ENCODE measurements at places on chromosomes 7 and 10. TPM values are rescaled to one million over a fixed set of nuclear protein-coding genes. Genes with fewer than 3 reads are reported as not detected.

Gene CREB5
- 23.1 TPM for total RNA-seq

Gene CCL26
- total RNA-seq: not detected

Gene C10orf105
- total RNA-seq: 0.49 TPM

Gene PIP
- total RNA-seq: 2.5 TPM

Gene KAZALD1
- total RNA-seq: 4.2 TPM

Gene DLX6
- not detected for total RNA-seq

Gene MYO3A
- 0.25 TPM for total RNA-seq

Gene UPK3BL2
- 9.8 TPM for total RNA-seq

Gene NXPH1
- 0.25 TPM for total RNA-seq

GRCh38 chr7:15175152-15175551 lies 272.6 kb upstream of the DGKB start:
- no peak overlapping the region for H3K27ac ChIP-seq
- H3K27me3 ChIP-seq: no peaks in the 10 kb centered on the region
- H3K36me3 ChIP-seq: no peaks in the 10 kb centered on the region
- no peak overlapping the region for H3K4me3 ChIP-seq
- DNase-seq: no peak

DNA sequence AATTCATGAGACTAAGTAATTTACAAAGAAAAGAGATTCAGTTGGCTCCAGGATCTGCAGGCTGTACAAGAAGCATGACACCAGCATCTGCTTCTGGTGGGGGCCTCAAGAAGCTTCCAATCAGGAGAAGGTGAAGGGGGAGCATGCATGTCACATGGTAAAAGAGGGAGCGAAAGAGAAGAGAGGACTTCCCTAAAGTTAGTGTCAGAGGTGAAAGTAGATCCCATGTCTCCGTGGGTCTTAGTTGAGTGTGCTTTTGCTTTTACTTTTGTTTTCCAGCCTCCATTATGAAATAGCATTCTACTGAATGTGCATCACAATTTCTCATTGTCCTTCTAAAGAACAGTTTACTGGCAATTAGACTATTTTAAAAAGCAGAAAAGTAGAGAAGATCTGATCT lies 213.6 kb upstream of the FZD1 start:
- no peaks in the 10 kb centered on the region for H3K27me3 ChIP-seq
- H3K4me1 ChIP-seq: no peaks in the 10 kb centered on the region
- no peaks in the 10 kb centered on the region for H3K36me3 ChIP-seq
- H3K27ac ChIP-seq: no peak overlapping the region
- no peak for DNase-seq
- H3K4me3 ChIP-seq: no peak overlapping the region

DNA sequence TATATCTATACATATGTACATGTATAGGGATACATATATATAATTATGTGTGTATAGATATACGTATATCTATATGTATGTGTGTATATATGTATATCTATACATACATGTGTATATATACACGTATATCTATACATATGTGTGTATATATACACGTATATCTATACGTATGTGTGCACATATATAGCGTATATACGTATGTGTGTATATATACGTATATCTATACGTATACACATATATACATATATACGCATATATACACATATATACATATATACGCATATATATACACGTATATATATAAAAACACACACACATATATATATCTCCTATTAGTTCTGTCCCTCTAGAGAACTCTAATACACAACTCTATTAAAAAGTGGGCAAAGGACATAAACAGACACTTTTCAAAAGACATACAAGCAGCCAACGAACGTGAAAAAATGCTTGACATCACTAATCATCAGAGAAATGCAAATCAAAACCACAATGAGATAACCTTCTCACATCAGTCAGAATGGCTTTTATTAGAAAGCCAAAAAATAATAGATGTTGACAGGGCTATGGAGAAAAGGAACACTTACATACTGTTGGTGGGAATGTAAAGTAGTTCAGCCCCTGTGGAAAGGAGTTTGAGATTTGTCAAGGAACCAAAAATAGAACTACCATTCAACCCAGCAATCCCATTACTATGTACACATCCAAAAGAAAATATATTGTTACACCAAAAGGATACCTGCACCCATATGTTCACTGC lies 22.0 kb upstream of the TMEM120A start:
- peaks cover 6% of the 10 kb centered on the region for H3K4me1 ChIP-seq
- DNase-seq: no peak
- H3K4me3 ChIP-seq: no peak overlapping the region
- no peak overlapping the region for H3K27ac ChIP-seq
- H3K27me3 ChIP-seq: no peaks in the 10 kb centered on the region

GRCh38 chr10:77837248-77837924 lies 89.2 kb downstream of the DLG5 start:
- no peaks in the 10 kb centered on the region for H3K36me3 ChIP-seq
- no peak overlapping the region for H3K27ac ChIP-seq
- H3K27me3 ChIP-seq: no peaks in the 10 kb centered on the region
- no peak for DNase-seq

DNA sequence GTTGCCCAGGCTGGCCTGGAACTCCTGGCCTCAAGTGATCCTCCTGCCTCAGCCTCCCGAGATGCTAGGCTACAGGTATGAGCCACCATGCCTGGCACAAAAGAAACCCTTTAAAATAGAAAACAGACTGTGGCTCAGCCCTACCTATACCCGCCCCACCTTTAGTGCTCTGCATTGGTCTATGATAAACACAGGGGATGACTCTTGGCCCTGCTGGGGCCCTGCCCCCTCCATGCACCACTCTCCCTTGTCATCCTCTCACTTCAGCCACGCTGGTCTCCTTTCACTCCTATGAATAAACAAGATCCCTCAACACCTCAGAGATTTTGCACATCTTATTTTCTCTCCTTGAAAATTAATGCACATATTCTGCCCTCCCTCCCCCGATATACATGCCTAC lies 251.4 kb upstream of the KLF14 start:
- no peaks in the 10 kb centered on the region for H3K36me3 ChIP-seq
- H3K4me3 ChIP-seq: no peak overlapping the region
- H3K27ac ChIP-seq: no peak overlapping the region
- peaks cover 93% of the 10 kb centered on the region for H3K4me1 ChIP-seq

GRCh38 chr10:59606551-59606961 lies 103.1 kb downstream of the SLC16A9 start:
- no peaks in the 10 kb centered on the region for H3K4me1 ChIP-seq
- H3K27me3 ChIP-seq: no peaks in the 10 kb centered on the region
- no peak overlapping the region for H3K4me3 ChIP-seq
- no peak overlapping the region for H3K27ac ChIP-seq
- DNase-seq: no peak

- no peak for DNase-seq
- H3K27me3 ChIP-seq: no peaks in the 10 kb centered on the region
- no peak overlapping the region for H3K4me3 ChIP-seq
- no peak overlapping the region for H3K27ac ChIP-seq
These were observed 253.2 kb downstream of the INHBA start for GRCh38 chr7:41449694-41450093.

- H3K27me3 ChIP-seq: no peaks in the 10 kb centered on the region
- DNase-seq: no peak
- H3K4me1 ChIP-seq: no peaks in the 10 kb centered on the region
- no peaks in the 10 kb centered on the region for H3K36me3 ChIP-seq
These were observed 315.5 kb downstream of the MAGI2 start for GRCh38 chr7:79137942-79138341.

DNA sequence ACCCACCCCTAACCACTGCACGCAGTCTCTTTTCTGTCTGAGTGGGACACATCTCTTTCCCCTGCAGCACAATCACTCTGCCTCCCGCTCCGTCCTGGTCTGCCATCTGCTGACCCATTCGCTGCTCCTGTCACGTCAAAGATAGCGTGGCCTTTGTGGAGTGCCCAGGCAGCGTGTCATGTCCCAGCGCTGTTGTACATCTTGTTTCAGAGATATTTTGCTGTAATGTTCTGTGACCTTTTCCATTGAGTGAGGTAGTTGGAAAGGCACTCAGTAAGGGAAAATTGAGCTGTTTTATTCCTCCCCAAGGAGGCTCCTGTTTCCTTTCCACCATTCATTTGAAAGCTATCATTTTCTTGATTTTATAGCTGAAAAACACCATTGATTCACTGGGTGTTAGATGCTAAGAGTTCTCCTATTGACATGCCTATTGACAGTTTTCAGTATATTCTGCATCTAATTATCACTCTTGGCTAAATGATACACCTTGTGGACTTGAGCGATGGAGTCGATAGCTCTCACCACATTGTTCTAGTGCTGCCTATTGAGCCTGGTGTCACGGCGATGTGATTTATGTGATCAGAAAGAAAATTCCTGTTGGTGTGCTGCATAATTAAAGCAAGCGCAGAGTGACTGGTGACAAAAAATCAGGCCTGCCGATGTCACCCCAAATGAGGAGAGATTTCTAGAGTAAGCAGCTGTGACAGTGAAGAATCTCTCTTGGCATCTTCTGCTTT lies 372.6 kb downstream of the LRMDA start:
- no peaks in the 10 kb centered on the region for H3K36me3 ChIP-seq
- no peak for DNase-seq
- H3K4me1 ChIP-seq: no peaks in the 10 kb centered on the region
- H3K27me3 ChIP-seq: no peaks in the 10 kb centered on the region
- H3K27ac ChIP-seq: no peak overlapping the region

- H3K27ac ChIP-seq: no peak overlapping the region
- no peaks in the 10 kb centered on the region for H3K36me3 ChIP-seq
- no peak for DNase-seq
These were observed 23.2 kb downstream of the TPK1 start for GRCh38 chr7:144812379-144813283.

GRCh38 chr10:1709161-1709560 lies 28.2 kb downstream of the ADARB2 start:
- peaks cover 10% of the 10 kb centered on the region for H3K4me1 ChIP-seq
- H3K27me3 ChIP-seq: no peaks in the 10 kb centered on the region
- no peak overlapping the region for H3K27ac ChIP-seq
- DNase-seq: no peak

DNA sequence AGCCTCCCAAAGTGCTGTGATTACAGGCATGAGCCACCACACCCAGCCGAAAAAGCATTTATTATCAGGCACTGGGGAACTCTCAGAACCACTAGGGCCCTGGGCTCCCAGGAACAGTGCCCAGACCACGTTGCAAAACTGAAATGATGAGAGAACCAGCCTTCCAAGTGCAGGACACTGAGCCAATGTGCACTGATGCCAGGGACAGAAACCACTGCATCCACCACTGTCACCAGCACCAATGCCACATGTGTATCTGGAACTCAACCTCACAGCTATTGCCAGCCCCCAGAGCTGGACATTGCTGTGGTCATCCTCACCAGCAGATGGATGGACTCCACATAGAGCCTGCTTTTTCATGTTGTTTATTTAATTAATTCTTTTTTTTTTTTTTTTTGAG lies 28.2 kb upstream of the TPST1 start:
- DNase-seq: no peak
- H3K4me1 ChIP-seq: no peaks in the 10 kb centered on the region
- H3K27ac ChIP-seq: no peak overlapping the region

GRCh38 chr7:14751461-14751860 lies 151.1 kb downstream of the DGKB start:
- H3K27me3 ChIP-seq: no peaks in the 10 kb centered on the region
- DNase-seq: no peak
- H3K4me3 ChIP-seq: no peak overlapping the region
- H3K36me3 ChIP-seq: no peaks in the 10 kb centered on the region
- H3K4me1 ChIP-seq: no peaks in the 10 kb centered on the region

DNA sequence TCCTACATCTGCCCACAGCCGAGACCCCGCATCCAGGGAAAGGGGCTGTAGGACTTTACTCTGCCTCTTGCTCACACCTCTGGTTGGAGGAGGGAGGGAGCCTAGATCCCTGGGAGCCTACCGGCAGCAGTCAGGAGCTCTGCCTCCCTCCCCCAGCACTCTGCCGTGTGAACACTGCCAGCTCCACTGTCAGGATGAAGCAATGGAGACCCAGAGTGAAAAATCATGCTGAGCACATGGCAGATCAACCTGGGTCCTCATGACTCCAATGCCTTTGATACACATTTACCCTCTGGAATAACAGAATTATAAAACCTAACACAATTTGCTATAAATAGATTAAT lies 477.7 kb downstream of the TNS3 start:
- no peak overlapping the region for H3K4me3 ChIP-seq
- H3K27ac ChIP-seq: no peak overlapping the region
- no peak for DNase-seq
- H3K4me1 ChIP-seq: no peaks in the 10 kb centered on the region
- H3K36me3 ChIP-seq: no peaks in the 10 kb centered on the region

GRCh38 chr10:63365976-63366765 lies 99.6 kb downstream of the JMJD1C start:
- H3K4me3 ChIP-seq: no peak overlapping the region
- no peak overlapping the region for H3K27ac ChIP-seq
- no peaks in the 10 kb centered on the region for H3K4me1 ChIP-seq
